ENCODE measurements at places on chromosomes 12 and 14.

DNA sequence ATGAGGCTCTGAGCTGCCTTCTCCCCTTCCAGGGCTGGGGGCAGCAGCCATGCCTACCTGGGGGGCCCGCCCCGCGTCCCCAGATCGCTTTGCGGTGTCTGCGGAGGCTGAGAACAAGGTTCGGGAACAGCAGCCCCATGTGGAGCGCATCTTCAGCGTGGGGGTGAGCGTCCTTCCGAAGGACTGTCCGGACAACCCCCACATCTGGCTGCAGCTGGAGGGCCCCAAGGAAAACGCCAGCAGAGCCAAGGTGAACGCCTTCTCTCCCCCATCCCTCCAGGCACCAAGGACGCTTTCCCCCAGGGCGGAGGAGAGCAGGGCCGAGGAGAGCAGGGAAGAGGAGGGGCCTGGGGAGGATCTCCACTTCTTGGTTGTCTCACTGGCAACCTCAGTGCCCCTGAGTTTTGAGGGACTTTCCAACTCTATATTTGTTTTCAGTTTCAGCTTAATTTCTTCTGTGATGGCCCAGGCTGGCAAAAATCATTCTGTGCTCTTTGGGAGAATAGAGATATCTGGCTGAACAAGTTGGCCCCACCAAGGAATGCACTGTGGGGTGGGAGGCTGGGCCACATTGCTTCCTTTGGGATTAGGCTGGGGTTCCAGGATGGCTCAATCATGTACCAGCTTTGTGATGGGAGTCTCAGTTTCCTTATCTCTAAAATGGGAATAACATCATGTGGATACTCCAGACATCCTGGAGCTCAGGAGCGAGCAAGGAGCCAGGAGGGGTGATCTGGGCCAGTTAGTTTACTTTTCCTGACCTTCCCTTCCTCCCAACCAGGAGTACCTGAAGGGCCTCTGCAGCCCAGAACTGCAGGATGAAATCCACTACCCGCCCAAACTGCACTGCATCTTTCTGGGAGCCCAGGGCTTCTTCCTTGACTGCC lies 1.2 kb downstream of the KHNYN start:
- DNase-seq, result peak; percentile 26

DNA sequence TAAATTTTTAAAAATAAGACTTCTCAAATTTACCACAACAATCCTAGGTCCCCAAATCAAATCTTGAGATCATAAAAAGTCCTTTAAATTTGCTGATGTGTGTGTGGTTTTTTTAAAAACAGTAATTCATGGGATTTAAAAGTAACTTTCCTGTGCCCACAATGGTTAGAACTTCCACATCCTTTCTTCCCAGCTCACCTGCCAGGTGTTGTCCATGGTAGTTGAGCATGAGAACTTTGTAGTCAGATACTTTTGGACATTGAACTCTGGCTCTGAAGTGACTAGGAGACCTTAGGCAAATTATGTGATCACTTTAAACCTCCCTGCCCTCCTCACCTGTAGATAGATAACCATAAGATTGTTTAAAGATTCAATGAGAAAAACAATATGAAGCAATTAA lies 253.2 kb downstream of the NPAS3 start:
- no peak for DNase-seq

- no peak for DNase-seq
Observed at GRCh38 chr14:36507847-36508417, 12.1 kb downstream of the NKX2-1 start.

DNA sequence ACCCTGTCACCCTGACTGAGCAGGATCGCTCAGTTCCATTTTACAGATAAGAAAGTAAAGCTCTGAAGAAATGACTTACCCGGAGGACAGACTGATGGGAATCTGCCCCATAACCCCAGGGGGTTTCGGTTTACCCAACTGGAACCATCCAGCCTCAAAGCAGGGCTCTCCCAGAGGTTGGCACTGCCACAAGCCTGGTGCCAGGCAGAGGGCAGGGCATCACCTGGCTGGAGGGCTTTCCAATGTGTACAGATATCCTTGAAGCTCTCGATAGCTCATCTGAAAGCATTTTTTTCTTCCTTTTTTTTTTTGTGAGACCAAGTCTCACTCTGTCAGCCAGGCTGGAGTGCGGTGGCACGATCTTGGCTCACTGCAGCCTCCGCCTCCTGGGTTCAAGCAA lies 33.2 kb downstream of the STON2 start:
- DNase-seq, result no peak

GRCh38 chr12:94140556-94140955 lies 7.8 kb upstream of the PLXNC1 start:
- DNase-seq, result no peak

DNA sequence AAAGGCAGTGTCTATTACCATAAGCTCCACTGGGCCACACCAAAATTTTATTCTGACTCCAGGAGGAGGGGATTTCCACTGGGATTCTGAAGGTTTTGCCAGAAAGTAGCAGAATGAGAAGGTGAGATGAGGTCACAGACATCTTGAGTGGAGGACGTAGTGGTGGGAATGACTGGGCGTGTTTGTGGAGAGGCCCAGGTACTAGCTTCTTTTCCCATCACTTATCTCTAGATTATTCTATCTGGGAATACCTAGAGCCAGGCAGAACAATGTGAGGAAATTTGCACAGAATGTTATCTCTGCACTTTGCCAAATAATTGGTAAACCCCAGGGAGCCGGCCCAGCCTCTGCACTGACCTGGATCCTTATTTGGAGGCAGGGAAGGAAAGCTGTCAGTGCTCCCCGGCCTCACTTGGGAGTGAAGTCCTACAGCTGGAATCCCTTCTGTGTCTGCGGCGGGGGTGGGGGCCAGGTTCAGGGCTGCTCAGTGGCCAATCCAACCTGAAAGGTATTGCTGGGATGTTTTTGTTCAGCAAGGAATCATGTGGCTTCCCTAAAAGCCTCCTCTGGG lies 129.4 kb downstream of the C12orf75 start:
- DNase-seq, result no peak

- DNase-seq, result no peak
Observed at GRCh38 chr12:3071710-3072109, 5.5 kb upstream of the TSPAN9 start.

GRCh38 chr12:131818821-131819585 lies 9.2 kb upstream of the MMP17 start:
- no peak for DNase-seq

DNA sequence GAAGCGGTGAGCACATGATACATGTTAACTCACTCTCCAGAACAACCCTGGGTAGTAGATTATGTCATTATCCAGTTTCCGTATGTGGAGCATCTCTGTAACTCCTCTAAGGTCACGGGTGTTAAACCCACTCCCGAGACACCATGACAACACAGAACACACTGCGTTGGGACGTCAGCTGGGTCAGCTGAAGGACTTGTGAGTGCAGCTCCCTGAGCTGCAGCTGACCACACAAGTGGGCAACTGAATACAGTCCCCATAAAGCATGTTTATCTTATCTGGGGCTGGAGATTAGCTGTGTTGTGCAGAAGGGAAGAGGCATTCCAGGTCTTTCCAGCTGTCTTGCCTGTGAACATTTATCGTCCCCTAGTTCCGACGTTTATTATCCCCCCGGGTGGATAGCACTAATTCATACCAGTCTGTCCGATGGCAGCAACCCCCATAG lies 211.5 kb downstream of the CHST11 start:
- no peak for DNase-seq

DNA sequence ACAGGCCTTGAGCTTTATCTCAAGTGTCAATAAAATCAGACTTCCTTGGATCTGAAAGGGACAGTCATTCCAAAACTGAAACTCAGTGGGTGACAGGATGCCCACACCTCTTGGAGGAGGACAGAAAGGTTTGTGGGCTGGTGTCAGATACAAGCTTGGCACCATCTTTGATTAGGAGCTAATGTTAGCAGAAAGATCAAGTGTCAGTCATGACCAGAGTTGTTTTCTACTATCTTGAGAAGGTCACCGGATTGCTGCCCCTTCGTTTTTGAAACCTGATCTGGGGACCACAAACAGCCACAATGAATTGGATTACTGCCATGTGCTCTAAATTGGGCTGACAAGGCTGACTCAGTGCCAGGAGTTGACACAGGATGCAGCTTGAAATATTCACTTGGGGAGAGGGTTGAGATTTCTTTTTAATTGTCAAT lies 88.3 kb downstream of the OTOGL start:
- peak; percentile 10 for DNase-seq

DNA sequence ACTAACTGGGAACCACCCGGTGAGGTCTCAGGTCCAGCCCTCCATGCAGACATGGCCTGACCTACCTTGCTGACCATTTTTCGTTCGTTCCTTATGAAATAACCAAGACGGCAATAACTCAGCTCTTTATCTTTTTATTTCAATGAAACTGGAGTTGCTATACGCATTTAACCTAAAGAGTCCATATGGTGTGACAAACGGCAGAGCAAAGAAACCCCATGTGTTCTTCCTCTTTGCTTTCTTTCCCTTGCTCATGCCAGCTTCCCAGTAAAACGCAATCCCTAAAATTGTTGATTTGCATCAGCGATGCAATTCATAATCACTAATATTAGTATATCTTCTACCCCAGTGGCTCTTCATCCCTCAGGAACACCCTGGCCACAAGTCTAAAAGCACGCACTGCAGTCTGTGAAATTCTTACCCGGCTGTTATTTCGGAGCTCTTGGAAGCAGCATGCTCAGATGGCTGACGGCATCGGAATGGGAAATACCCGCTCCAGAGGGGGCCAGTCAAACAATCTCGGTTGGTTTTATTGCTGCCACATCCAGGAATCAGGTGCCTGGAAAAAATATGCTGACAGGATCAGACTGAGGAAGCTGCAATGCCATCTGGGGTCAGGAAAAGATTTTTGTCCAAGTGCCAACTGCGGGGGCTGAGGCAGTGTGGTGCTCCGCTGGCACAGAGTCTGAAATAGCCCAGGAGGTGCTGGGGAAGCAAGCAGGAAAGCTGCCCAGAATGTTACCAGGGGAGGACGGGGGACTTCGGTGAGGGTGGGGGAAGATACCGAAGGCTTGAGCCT lies 28.2 kb upstream of the KCNA1 start:
- no peak for DNase-seq

- no peak for DNase-seq
Observed at GRCh38 chr12:52682381-52682660, 2.1 kb upstream of the KRT1 start.

- DNase-seq, result peak; percentile 91
Observed at GRCh38 chr12:121214855-121215745, 5.2 kb downstream of the P2RX4 start.

DNA sequence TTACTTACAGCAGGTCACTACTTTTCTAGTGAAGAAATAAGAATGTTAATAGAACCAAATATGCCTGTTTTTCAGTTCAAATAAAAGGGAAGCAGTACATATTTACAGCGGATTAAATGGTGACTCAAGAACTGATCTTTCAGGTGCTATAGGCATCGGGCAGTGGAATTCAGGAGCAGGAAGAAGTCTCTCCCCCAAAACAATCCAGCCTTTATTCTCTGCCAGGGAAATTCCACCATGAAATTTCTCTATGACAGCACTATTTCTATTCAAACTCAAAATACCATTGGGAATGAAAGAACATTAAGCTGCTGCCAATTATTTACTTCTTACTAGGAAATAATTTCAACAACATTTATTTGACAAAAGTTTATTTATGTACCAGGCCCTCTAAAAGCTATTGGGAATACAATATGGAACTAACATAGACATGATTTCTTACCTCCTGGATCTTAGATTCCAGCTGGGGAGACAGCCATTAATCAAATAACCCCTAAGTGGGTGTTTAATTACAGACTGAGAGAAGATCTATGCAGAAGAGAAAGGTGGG lies 60.3 kb upstream of the KRR1 start:
- DNase-seq, result no peak

GRCh38 chr12:127431594-127431993 lies 835.4 kb upstream of the TMEM132C start:
- no peak for DNase-seq

- DNase-seq, result peak; percentile 87
Observed at GRCh38 chr12:75334384-75335030, at the start of gene GLIPR1L1. TSS of gene GLIPR1L1 (plus strand) at chr12:75334670. CDS start at chr12:75334729, 59 bp downstream.

DNA sequence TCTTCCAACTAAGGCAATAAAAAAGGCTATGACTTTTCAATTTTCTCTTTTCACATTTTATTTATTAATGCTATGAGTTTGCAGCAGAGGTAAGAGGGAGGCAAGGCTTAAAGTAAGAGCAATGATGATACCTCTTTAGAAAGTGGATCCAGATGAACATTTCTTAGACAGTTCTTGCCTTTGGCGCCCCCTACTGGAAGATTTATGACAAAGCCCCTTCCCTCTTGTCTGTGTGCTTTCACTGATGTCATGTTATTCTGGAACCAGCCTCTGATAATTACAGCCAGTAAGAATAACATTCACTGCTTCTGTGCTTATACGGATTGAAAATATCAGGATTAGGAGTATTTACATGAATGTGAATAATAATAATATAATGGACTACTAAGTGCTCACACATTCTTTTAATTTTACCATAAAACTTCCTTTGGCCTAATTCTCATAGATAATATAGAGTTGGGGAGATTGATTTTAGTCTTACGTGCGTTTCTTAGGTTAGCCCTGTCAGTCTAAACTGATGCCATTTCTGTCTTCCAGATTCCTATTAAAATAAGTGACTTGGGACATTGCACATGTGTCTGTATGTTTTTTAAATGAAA lies 1929.9 kb upstream of the SEL1L start:
- peak; percentile 52 for DNase-seq

DNA sequence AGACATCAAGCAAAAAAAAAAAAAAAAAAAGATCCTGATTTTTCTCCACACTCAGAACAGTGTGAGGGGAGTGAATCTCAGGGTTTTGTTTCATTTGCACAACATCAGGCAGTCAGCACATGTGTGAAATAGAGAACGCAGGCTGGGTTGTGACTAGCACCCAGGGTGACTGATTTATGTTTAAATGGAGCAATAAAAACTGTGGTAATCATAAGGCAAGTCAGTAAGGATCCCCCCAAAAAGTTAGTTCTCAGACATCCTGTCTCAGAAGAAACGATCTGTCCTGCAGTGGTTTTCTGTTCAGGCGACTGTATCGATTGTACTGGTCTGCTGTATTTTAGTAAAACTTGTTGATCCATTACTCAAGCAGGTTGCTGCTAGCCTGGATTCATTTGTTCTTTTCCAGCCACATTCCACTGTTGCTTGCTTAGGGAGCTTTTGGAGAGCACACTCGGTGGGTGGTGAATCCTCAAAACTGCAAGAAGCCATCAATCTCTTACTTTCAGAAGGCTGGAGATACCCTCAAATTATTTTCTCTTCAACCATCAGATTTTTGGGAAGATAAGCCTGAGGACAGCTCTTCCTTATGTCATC lies 107.1 kb downstream of the DACT1 start:
- no peak for DNase-seq
